ENCODE measurements at places on chromosomes 6 and 20.

GRCh38 chr6:134590004-134590403, 272.1 kb upstream of the SGK1 start:
- no peak for DNase-seq

- peak; percentile 58 for DNase-seq
Observed at GRCh38 chr6:82415820-82416219, 52.2 kb downstream of the TPBG start.

GRCh38 chr6:118758946-118759345, 107.6 kb upstream of the CEP85L start:
- no peak for DNase-seq

GRCh38 chr6:41255638-41256246, 27.6 kb downstream of the TREML4 start:
- DNase-seq = no peak

DNA sequence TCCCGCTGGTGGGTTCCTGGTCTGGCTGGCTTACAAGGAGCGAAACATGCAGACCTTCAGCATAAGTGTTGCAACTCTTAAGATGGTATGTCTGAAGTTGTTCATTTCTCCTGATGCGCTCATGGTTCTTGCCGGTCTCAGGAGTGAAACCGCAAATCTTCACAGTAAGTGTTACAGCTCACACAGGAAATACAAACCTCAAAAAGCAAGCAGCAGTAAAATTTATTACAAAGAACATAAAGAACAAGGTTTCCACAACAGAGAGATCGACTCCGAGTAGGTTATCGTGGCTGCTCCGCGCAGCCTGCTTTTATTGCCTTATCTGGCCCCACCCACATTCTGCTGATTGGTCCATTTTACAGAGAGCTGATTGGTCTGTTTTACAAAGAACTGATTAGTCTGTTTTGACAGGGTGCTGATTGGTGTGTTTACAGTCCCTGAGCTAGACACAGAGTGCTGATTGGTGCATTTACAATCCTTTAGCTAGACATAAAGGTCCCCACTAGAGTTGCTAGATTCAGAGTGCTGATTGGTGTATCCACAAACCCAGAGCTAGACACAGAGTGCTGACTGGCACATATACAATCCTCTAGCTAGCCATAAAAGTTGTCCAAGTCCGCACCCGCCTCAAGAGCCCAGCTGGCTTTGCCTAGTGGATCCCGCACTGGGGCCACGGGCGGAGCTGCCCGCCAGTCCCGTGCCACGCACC, 39.2 kb downstream of the TRIM27 start:
- no peak for DNase-seq
